Foreskin melanocyte (primary cell): ENCODE measurements at places on chromosomes 2 and 18.

- DNase-seq = no peak
Measured at GRCh38 chr2:198731842-198732399, 725.8 kb downstream of the SATB2 start.

GRCh38 chr2:181465676-181466375, 8.6 kb downstream of the ITGA4 start:
- DNase-seq = no peak

DNA sequence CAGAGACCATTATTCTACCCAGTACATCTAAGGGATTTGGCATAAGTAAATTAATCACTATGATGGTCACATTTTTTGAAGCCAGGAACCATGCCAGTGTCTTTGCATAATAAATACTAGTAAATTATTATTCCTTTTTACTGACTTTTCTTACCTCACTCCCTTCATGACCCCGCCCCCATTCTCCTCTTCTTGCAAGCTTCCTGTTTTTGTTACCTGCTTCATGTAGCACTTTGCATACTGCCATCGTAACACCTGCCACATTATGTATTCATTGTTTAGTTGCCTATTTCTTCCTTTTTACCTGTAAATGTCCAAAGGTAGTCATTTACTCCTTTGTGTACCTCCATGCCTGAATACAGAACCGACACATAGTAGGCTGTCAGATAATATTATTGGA, 309.5 kb downstream of the KIAA1328 start:
- no peak for DNase-seq

GRCh38 chr2:100470898-100471514, 724 bp downstream of the NMS start:
- peak; percentile 22 for DNase-seq

GRCh38 chr18:31510319-31510718, 12.3 kb downstream of the DSG2 start:
- DNase-seq = no peak

- no peak for DNase-seq
Measured at GRCh38 chr2:236706288-236706687, 136.7 kb downstream of the ACKR3 start.
